ENCODE measurements at places on chromosomes 7 and 10.

- DNase-seq, result no peak
Observed at GRCh38 chr10:63083904-63084689, 49.0 kb upstream of the NRBF2 start.

GRCh38 chr7:14430926-14431325 is 441.5 kb upstream of the ETV1 start:
- no peak for DNase-seq

DNA sequence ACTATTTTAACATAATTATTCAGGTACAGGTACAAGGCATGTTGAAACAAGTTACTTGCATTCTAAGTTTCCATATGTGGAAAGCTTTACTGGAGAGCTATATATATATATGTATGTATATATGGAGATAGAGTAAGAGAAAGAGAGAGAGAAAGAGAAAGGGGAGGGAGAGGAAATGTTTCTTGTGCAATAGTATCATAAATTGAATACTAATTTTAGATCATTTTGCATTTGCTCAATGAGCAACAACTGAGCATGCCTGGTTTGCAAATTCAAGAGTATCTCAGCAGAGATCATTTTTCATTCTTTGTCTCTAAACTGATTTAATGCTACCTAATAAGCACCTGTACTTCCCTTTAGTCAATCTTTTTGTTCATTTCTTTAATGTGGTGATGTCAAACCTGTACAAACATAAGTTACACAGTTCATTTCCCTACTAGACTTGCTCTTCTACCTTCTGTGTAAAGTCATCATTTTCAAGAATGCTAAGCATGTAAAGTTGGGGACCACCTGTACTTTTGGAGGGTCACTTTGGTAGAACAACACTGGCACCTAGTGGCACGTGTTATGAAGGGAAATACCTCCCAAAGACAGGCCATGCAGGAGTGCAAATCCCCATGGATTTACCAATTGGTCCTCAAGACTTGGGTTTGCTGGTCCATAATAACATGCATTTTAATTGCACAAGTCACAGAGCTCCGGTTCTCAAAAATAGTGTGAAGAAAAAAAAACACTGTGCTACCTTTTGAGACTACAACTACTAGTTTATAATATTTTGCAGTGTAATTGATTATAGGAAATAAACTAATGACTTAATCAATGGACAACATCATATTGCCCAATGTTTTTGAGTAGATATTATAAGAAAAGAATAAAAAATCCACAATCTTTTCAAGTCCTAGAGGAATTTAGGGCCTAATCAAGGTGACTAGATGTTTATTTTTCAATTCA is 431.2 kb upstream of the IGFBP3 start:
- no peak for DNase-seq

GRCh38 chr10:5644930-5645329 is 21.5 kb downstream of the ASB13 start:
- DNase-seq, result no peak

DNA sequence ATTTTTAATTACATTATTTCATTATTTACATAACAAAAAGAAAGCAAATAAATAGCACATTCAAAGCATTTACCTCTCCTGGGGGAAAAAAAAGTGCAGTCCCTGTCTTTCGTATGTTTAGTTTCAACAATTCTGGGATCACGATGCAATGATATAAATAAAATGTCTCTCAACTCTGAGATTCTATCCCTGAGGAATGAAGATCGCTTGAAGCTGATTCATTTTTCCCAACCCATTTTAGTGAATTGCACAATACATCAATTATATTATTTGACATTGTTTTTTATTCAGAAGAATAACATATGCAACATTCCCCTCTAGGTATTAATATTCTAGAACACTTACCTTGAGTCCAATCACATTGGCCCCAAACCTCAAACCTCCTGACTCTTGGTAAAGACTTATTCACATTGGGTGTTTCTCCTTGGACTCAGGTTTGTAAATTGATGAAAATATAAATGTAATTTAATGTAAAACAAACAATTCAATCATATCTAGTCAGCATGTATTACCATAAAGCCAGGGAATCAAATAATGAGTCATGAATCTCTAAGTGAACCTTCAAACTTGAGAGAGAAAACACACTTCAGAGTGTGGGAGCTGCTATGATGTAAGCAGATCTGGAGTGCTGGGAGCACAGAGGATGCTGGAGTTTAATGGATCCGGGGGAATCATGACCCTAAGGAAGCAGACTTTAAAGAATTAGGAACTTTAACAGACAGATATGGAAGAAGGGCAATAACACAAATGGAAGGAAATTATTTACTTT is 5.3 kb upstream of the SCIN start:
- DNase-seq, result no peak

- DNase-seq, result no peak
Observed at GRCh38 chr7:67448271-67448670, 451.6 kb downstream of the TYW1 start.

GRCh38 chr7:28988810-28989209 is 30.7 kb upstream of the TRIL start:
- DNase-seq, result no peak

DNA sequence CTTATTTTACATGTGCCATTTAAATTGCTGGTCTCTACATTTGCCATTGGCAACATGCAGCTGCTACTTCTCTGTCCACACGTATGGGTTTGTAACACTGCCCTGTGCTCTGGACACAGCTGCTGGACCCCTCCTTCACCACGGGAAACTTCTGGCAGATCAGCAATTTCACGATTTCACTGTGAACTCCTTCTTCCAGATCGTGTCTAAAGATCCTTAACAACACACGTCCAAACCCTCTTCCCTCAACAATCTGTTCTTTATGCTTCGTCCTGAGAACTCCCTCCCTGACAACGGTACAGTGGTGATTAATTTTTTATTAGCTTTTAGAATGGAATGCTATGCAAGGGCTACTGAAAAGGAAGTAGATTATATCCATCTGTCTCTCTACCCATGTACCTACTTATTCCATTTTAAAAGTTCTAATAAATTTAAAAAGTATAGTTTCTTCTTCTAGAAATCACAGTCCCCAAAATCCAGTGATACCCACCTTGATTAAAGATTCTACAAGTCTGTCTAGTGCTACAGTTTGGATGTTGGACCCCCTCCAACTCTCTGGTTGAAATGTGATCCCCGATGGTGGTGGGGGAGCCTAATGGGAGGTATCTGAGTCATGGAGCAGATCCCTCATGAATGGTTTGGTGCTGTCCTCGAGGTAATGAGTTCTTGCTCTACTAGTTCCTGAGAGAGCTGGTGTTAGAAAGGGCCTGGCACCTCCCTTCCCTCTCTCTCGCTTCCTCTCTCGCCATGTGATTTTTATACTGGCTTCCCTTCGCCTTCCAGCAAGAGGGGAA is 81.0 kb downstream of the KIAA1549 start:
- DNase-seq, result no peak

- DNase-seq, result no peak
Observed at GRCh38 chr10:102769375-102770107, 25.8 kb downstream of the WBP1L start.

DNA sequence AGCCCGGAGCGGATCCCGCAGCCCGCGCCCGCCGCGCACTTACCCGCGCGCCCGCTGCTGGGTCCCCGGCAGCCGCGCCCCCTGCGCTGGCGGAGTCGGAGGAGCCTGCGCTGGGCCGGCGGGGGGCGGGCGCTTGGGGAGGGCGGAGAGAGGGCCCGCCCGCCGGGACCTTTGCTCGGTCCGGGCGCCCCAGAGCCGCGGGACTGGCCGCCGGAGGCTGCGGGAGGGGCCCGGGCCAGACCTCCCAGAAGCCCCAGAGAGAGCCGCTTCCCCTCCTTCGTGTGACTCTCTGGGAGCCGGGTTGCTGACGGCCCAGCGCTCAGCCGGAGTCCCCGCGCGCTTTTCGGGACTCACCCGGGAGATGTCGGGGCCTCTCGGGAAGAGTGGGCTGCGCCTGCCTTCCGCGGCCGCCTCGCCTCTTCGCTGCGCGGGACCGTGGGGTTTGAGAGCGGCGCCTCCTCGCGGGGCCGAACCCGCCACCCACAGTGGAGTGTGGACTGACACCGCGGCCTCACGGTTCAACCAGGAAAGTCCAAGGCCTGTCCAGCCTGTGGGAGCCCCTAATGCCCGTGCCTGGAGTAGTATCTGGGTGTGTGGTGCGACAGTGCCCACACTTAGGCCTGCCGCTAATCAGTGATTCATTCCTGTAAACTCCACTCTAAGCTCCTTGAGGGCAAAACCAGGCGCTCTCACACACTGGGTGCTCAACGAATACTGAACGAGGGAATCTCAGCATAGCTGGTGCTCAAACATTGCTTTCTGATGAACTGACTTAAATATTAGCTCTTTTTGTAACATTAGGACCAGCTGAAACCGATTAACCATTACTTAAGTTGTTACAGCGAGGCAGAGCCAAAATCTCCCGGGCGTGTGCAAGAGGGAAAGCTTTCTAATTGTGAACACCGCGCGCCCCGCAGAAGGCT is at the start of gene GSDME:
Gene GSDME (minus strand): TSS at position 112 of the 923 bp plus-strand sequence. CDS start 7,690 bp downstream, outside the sequence.
- no peak for DNase-seq

GRCh38 chr7:96157856-96158255 is 164.0 kb downstream of the SLC25A13 start:
- no peak for DNase-seq

DNA sequence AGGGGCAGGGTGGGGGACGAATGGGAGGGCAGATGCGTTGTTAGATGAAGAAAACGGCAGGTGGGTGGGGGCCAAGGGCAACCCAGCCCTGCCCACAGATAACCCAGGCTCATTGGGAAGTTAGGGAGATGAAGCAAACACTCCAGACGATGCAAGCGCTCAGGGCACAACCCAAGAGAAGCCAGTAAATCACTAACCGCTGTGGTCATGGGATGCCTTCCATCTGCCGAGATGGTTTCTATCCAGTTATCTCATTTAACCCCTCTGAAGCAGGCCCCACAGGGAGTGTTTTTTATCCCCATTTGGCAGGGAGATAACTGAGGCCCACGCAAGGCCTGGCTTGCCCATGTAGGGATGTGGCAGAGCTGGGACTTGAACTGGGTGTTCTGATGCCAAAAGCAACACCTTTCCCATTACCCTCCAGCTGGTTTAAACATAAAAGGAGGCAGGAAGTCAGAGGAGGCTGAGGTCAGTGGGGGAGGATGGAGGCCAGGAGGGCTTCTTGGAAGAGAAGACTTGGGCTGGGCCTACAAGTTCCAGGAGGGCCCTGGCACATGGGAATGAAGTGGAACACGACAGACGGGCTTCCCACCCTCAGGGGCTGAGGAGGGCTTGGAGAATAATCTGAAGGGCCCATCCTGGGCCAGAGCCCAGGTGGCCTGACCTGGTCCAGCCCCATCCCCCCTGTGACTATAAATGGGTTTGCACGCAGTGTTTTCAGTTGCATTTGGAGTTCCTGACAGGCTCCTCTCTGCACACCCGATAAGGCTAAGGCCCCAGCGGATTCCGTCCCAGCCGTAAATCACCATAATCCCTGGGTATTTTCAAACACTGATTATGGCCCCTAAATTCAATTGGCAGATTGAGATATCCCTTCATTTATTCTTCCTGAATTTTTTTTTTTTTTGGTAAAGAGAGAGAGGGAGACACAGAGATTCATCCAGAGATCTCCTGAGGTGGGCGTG is 80.9 kb downstream of the NEURL1 start:
- no peak for DNase-seq

DNA sequence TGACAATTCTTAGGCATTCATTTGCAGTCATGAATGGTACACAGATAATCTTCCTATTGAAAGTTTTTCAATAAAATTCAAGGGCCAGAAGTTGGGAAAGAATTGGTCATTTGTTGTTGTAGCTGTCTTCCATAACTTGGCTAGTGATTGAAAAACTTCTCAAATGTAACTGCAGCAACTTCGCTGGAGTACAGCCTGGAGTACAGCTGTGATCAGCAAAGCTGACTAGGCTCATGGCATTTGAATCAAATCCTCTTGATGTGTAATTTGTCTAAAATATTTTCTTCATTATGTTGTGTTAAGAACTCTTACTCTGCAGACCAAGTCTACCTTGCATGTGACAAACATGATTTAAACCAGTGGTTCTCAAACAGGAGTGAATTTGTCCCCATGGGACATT is 226.5 kb upstream of the STEAP1 start:
- DNase-seq, result no peak

DNA sequence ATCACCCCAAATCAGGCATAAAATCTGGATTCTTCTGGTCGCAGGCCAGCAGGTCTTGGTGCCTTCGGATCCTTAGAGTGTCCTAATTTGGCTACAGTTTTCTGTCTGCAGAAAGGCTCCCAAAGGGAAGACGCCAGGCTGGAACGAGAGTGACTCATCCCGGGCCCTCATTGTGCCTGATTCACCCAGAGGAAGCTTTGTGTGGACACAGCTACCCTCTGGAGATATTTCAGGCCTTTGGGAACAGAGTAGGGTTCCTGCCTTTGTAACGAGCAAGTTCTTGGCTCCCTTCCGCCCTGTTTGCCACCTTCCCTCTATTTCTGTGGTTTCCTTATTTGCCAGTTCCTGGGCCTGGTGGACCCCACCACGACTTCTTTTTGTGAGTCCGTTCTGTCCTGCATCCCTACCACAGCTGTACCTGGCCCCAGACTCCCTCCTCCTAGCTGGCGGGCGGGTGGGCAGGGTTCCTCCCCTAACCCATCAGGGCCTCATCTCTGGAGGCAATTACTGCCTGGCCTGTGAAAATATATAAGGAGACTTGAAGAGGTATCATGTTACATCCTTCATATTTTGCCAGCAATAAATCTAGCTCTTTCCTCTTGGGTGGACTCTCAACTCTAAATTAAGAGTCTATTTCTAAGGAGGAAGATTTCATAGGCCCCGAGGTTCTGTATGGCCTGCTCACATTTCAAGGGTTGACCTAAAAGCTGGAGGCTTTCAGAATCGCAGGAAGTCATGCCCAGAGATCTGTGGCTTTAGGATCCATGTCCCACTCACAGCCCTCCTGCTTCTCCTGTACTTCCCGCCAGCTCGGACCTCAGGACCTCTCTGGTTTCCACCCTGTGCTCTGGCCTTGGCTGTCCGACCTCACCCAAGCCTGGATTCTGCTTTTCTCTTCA is 219.2 kb upstream of the ZNF32 start:
- DNase-seq, result no peak

GRCh38 chr10:2760736-2761135 is 306.6 kb upstream of the PFKP start:
- DNase-seq, result no peak

- DNase-seq, result no peak
Observed at GRCh38 chr7:20913853-20914252, 127.2 kb upstream of the SP8 start.

GRCh38 chr7:66308411-66308810 is 103.3 kb downstream of the TPST1 start:
- no peak for DNase-seq

- DNase-seq, result no peak
Observed at GRCh38 chr7:36281945-36282717, 107.5 kb upstream of the ANLN start.

Data from cortex of kidney (tissue), 1 donor.